A549 treated with CORT108297 at 1 μM for 4 hours (cell line): ENCODE measurements at places on chromosomes 16 and 17. TPM values are rescaled to one million over a fixed set of nuclear protein-coding genes. Genes with fewer than 3 reads are reported as not detected.

IGFALS gene
- total RNA-seq = 0.04 to 0.13 TPM (median 0.08 TPM) in 3 of 5 replicates, not detected in the others

PRPF8 gene
- 257 to 272 TPM (median 260 TPM) in 5 replicates for total RNA-seq

COL1A1 gene
- total RNA-seq = 5.1 to 11.3 TPM (median 10.2 TPM) in 5 replicates

KRTAP16-1 gene
- total RNA-seq = not detected in 5 replicates

TNK1 gene
- 1.3 to 2.0 TPM (median 1.7 TPM) in 5 replicates for total RNA-seq
